K562 (cell line): ENCODE measurements at places on chromosomes 12 and 14. TPM values are rescaled to one million over a fixed set of nuclear protein-coding genes. Genes with fewer than 3 reads are reported as not detected.

DNA sequence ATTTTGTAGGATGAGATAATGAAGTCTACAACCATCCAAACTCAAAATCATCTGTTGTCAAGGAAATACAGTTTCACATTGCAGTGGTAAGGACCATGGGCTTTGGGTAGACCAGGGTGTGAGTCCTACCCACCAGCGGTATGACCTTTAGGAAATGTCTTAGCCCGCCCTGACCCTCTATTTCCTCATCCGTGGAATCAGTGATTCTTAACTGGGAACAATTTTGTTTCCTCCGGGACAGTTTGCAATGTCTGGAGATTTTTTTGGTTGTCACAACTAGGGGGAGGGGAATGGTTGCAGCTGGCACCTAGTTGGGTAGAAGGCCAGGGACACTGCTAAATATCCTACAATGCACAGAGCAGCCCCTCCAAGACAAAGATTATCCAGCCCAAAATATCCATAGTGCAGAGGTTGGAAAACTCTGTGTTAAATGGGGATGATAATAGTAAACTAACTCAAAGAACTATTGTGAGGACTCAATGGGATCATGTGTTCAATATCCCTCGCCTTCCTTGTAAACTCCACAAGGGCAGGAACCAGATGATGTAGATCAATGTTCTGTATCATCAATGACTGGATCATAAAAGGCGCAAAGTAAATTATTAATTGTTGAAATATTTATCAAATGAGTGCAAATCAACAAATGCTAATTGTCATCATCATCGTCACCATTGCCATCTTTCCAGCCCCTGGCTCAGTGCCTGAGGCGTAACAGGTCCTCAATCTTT lies 15.7 kb upstream of the IFT81 start:
- no peaks in the 10 kb centered on the region for H3K36me3 ChIP-seq
- no peak overlapping the region for H3K27ac ChIP-seq
- no peaks in the 10 kb centered on the region for H3K27me3 ChIP-seq
- DNase-seq = no peak
- no peak overlapping the region for H3K4me3 ChIP-seq

- H3K4me3 ChIP-seq = no peak overlapping the region
- no peaks in the 10 kb centered on the region for H3K4me1 ChIP-seq
- H3K36me3 ChIP-seq = no peaks in the 10 kb centered on the region
- no peak overlapping the region for H3K27ac ChIP-seq
- H3K27me3 ChIP-seq = no peaks in the 10 kb centered on the region
Measured at GRCh38 chr14:82710267-82710841, 1176.7 kb upstream of the SEL1L start.

The TESPA1 gene
- total RNA-seq = 2.4 and 3.8 TPM in 2 replicates

- no peaks in the 10 kb centered on the region for H3K4me1 ChIP-seq
- H3K27me3 ChIP-seq = no peaks in the 10 kb centered on the region
- no peak overlapping the region for H3K4me3 ChIP-seq
- DNase-seq = no peak
- no peaks in the 10 kb centered on the region for H3K36me3 ChIP-seq
Measured at GRCh38 chr12:15558915-15559528, 230.2 kb downstream of the EPS8 start.

- H3K4me3 ChIP-seq = no peak overlapping the region
- no peaks in the 10 kb centered on the region for H3K27me3 ChIP-seq
- no peak overlapping the region; the same call in 2 of the 3 replicates for H3K27ac ChIP-seq
- no peaks in the 10 kb centered on the region for H3K36me3 ChIP-seq
Measured at GRCh38 chr12:6140651-6141447, 16.4 kb upstream of the VWF start.

The WNT1 gene
- not detected in 2 replicates for total RNA-seq

DNA sequence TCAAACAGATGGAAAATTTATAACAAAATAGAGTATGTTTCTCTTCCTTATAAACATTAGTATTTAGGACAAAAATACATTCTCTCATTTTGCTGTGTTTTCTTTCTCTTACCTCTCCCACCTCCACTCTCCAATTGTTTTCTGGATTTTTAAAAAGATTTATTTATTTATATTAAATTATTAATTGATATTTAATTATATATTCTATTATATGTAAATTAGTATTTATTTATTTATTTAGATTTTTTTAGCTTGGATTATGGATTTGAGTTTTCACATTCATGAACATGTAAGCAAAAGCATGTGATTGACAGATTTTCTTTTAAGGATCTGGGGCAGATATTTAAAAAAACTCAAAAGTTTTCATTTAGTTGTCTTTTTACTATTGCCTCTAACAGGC lies 35.6 kb downstream of the SCN8A start:
- no peaks in the 10 kb centered on the region for H3K36me3 ChIP-seq
- H3K4me1 ChIP-seq = no peaks in the 10 kb centered on the region
- no peak overlapping the region for H3K4me3 ChIP-seq
- no peak overlapping the region for H3K27ac ChIP-seq
- no peak for DNase-seq

DNA sequence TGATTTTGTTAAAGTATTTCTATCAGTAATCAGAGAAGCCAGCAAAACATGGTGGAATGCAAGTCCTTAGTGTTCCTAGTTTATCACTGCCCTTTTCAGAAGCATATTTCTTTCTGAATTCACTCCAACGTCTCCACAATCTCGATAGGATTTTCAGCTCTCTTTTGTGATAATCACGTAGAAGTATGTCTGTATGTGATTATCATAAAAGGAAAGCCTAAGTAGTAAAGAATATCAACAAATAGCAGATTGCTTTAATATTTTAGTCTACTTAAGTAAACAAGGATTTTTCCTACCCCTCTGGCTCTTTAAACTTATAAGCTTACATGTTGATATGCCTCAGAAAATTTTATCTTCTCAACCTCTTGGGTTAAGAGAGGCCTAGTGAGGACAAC lies 147.4 kb upstream of the NUDT4 start:
- peak overlapping the region; percentile 57; the same call in 2 of the 3 replicates for H3K27ac ChIP-seq
- no peaks in the 10 kb centered on the region for H3K36me3 ChIP-seq
- no peak overlapping the region for H3K4me3 ChIP-seq

GRCh38 chr12:76020731-76021672 lies 10.6 kb downstream of the PHLDA1 start:
- H3K4me3 ChIP-seq = no peak overlapping the region
- H3K36me3 ChIP-seq = no peaks in the 10 kb centered on the region
- no peaks in the 10 kb centered on the region for H3K27me3 ChIP-seq
- H3K27ac ChIP-seq = peak overlapping the region; percentile 44; the same call in 2 of the 3 replicates
- H3K4me1 ChIP-seq = peaks cover 11% of the 10 kb centered on the region; the same call in 2 of the 3 replicates
- DNase-seq = no peak

GRCh38 chr14:89186856-89187376 lies 230.1 kb downstream of the FOXN3 start:
- no peak overlapping the region for H3K27ac ChIP-seq
- H3K4me1 ChIP-seq = peaks cover 3% of the 10 kb centered on the region; the same call in 2 of the 3 replicates
- H3K36me3 ChIP-seq = no peaks in the 10 kb centered on the region
- DNase-seq = no peak

GRCh38 chr12:58656254-58657009 lies 263.9 kb downstream of the LRIG3 start:
- H3K27me3 ChIP-seq = no peaks in the 10 kb centered on the region
- H3K4me3 ChIP-seq = no peak overlapping the region
- DNase-seq = no peak

DNA sequence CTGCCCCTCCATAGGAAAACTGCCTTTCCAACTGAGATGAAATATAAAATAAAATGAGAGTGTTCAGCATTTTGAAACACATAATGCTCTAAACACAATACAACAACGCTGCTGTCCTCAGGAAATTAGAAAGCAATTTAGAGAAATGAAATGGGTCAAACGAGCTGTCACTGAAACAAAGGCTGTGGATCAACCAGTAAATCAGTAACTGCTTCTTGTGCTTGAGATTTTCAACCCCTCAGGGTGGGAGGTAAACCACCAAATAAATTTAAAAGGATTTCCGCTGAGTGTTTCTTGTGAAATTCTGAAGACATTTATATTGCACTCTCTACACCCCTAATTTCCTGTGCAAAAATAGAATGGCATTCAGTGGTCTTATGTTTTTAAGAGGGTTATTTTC lies 657.1 kb upstream of the SEL1L start:
- H3K4me3 ChIP-seq = no peak overlapping the region
- H3K4me1 ChIP-seq = no peaks in the 10 kb centered on the region
- DNase-seq = no peak
- H3K36me3 ChIP-seq = no peaks in the 10 kb centered on the region
- H3K27ac ChIP-seq = no peak overlapping the region

The TMEM121 gene
- 0.31 TPM in 1 of 2 replicates, not detected in the other for total RNA-seq

GRCh38 chr14:20618271-20618749 lies 23.2 kb downstream of the OR6S1 start:
- no peaks in the 10 kb centered on the region for H3K27me3 ChIP-seq
- no peaks in the 10 kb centered on the region for H3K36me3 ChIP-seq
- peak overlapping the region; percentile 57; the same call in 1 of the 3 replicates for H3K27ac ChIP-seq
- H3K4me1 ChIP-seq = peaks cover 12% of the 10 kb centered on the region

DNA sequence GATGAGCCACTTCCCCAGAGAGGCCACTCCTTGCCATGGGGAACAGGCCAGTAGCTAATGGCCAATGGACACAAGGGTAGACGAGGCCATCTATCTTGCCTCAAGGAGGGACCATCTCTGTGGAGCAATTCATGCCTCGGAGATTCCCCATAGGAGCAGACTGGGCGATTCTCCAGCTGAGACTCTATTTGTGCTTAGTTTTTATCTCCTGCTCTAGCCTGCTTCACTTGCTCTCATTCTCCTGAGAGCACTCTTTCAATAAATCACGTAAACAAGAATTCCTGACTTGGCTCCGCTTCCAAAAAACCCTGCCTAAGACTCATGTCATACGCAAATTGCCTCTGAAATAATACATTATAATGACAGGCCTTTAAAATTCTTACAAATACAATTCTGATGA lies 396.4 kb upstream of the USP15 start:
- H3K4me1 ChIP-seq = no peaks in the 10 kb centered on the region
- no peaks in the 10 kb centered on the region for H3K27me3 ChIP-seq
- H3K27ac ChIP-seq = no peak overlapping the region
- no peak overlapping the region for H3K4me3 ChIP-seq
- DNase-seq = no peak

GRCh38 chr14:89315493-89316470 lies 101.3 kb downstream of the FOXN3 start:
- H3K4me1 ChIP-seq = no peaks in the 10 kb centered on the region
- no peak overlapping the region for H3K27ac ChIP-seq
- peaks cover 6% of the 10 kb centered on the region; the same call in 1 of the 2 replicates for H3K27me3 ChIP-seq
- H3K36me3 ChIP-seq = no peaks in the 10 kb centered on the region
- DNase-seq = no peak

- no peak overlapping the region for H3K4me3 ChIP-seq
- no peaks in the 10 kb centered on the region for H3K36me3 ChIP-seq
Measured at GRCh38 chr12:102685841-102686240, 205.5 kb upstream of the IGF1 start.

GRCh38 chr12:43694879-43695278 lies 63.7 kb downstream of the PUS7L start:
- no peak overlapping the region for H3K4me3 ChIP-seq
- H3K27me3 ChIP-seq = no peaks in the 10 kb centered on the region
- H3K4me1 ChIP-seq = no peaks in the 10 kb centered on the region; the same call in 1 of the 2 replicates
- no peak for DNase-seq
- no peak overlapping the region for H3K27ac ChIP-seq

DNA sequence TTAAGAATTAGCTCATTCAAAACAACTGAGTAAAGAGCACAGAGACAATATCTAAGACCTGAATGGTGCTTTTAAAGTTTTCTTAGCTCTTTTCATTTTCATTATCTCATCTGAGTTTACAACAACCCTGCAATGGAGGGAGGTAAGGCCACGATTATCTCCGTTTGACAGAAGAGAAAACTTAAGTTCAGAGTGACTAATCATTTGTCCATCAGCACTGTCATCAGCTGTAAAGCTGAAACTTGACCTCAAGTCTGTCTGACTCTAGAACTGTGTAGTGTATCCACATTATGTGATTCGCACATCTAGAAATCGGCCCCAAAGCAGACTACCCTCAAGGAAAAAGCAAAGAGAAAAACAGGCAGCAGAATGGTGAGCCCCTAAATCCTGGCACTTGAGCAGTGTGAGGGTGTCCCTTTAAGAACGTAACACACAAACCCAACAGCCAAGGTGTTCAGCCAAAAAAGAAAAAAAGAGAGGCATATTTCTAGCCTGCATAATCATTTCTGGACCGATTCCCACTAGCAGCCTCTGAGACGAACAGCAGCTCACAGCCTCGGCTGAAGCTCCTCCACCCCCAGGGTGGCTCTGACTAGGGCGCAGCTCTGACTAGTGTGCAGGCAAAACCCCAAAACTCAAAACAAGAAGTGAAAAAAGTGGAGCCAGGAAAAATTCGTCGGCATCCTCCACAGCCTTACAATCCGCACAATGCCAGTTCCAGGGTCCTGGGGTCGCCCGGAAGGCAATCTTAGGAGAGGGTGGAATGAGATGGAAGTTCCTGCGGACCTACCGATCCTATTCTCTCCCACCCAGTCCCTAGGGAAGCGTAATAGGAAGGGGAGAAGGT lies 1.6 kb downstream of the STXBP6 start:
- H3K4me3 ChIP-seq = no peak overlapping the region
- no peak overlapping the region for H3K27ac ChIP-seq
- no peaks in the 10 kb centered on the region for H3K36me3 ChIP-seq
- H3K4me1 ChIP-seq = peaks cover 14% of the 10 kb centered on the region
- DNase-seq = peak; percentile 69

- no peak for DNase-seq
- no peaks in the 10 kb centered on the region for H3K4me1 ChIP-seq
- no peaks in the 10 kb centered on the region for H3K27me3 ChIP-seq
- no peaks in the 10 kb centered on the region for H3K36me3 ChIP-seq
Measured at GRCh38 chr14:60179431-60179869, 14.3 kb upstream of the DHRS7 start.

The PKP2 gene
- 3.5 and 4.1 TPM in 2 replicates for total RNA-seq

DNA sequence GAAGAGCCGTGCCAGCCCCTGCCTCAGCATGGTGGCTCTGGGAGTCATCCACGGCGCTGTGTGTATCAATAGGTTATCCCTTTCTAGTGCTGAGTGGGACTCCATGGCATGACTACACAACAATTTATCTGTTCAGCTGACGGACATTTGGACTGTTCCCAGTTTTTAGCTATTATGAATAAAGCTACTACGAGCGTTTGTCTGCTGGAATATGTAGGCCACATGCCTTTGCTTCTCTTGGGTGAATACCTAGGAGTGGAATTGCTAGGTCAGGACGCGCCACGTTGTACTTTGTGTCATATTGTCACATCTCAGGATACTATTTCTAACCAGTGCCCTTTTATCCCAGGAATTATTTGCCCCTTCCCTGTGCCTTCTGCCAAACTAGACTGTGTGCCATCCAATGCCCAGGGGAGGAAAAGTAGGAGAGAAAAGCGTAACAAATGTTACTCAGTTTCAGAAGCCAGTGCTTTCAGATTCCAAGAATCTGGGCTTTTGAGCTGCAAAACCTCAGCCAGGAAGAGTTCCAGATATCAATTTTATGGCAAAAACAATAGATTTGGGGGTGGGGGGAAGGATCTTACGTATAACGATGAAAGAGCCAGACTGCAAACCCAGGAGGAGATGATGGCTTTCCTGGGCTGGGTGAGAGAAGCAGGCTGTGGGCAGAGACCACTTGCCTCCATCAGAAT lies 62.5 kb upstream of the NCOR2 start:
- H3K27me3 ChIP-seq = no peaks in the 10 kb centered on the region
- peaks cover 36% of the 10 kb centered on the region for H3K4me1 ChIP-seq
- no peak for DNase-seq

DNA sequence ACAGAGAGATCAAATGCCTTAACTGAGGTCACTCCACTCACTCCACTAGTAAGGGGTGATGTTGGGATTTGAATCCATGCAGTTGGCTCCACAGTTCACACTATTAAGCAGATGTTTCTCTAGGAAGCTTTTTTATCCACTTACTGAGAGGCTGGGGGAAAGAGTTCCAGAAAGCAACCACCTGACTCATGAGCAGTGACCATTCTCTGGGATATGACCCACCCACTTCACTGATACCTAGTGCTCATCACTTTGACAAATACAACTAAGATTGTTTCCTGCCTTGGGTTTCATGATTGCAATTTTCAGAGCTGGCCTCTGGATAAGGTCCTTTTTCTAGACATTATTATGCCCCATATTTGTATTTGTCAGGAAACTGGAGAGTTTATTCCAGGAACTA lies 152.1 kb upstream of the PLEKHG7 start:
- no peaks in the 10 kb centered on the region for H3K36me3 ChIP-seq
- peaks cover 18% of the 10 kb centered on the region for H3K4me1 ChIP-seq
- no peaks in the 10 kb centered on the region for H3K27me3 ChIP-seq
- no peak for DNase-seq
